ENCODE measurements at places on chromosomes 3 and 15. TPM values are rescaled to one million over a fixed set of nuclear protein-coding genes. Genes with fewer than 3 reads are reported as not detected.

Gene GOLGA8S
- total RNA-seq: not detected

DNA sequence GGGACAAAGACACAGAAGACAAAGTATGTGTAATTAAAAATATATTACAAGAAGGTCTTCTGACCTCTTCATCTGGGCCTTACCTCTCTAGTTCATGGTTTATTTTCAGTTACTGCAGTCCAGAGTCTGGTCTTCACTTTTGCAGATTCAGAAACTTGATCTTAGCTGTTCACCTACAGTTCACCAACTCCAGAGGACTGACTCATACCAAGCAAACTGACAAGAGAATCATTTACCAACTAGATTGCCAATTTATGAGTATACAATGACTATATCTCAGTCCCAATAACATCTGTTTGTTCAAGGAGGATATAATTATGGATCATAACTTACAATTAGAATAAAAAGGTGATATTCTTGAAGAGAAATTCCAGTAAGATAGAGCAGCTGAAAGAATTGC lies 9.0 kb downstream of the P2RY1 start:
- H3K27me3 ChIP-seq: no peaks in the 10 kb centered on the region
- H3K27ac ChIP-seq: no peak overlapping the region
- H3K4me1 ChIP-seq: no peaks in the 10 kb centered on the region
- H3K36me3 ChIP-seq: no peaks in the 10 kb centered on the region
- H3K4me3 ChIP-seq: no peak overlapping the region

Gene XRN1
- 10.1 TPM for total RNA-seq

GRCh38 chr3:160003520-160004128 lies 15.0 kb downstream of the IL12A start:
- H3K27ac ChIP-seq: no peak overlapping the region
- no peaks in the 10 kb centered on the region for H3K27me3 ChIP-seq
- H3K36me3 ChIP-seq: no peaks in the 10 kb centered on the region
- no peak for DNase-seq
- H3K4me3 ChIP-seq: no peak overlapping the region
- no peaks in the 10 kb centered on the region for H3K4me1 ChIP-seq

Gene KIAA1143
- total RNA-seq: 12.0 TPM

GRCh38 chr3:104547031-104547430 lies 819.7 kb upstream of the ALCAM start:
- no peaks in the 10 kb centered on the region for H3K27me3 ChIP-seq
- H3K27ac ChIP-seq: peak overlapping the region; percentile 8
- no peak for DNase-seq
- no peak overlapping the region for H3K4me3 ChIP-seq
- peaks cover 20% of the 10 kb centered on the region for H3K4me1 ChIP-seq

- no peaks in the 10 kb centered on the region for H3K36me3 ChIP-seq
- no peak overlapping the region for H3K27ac ChIP-seq
- H3K4me1 ChIP-seq: peaks cover 8% of the 10 kb centered on the region
- no peak overlapping the region for H3K4me3 ChIP-seq
- H3K27me3 ChIP-seq: no peaks in the 10 kb centered on the region
These were observed 106.5 kb downstream of the ITPR1 start for GRCh38 chr3:4599612-4600011.

DNA sequence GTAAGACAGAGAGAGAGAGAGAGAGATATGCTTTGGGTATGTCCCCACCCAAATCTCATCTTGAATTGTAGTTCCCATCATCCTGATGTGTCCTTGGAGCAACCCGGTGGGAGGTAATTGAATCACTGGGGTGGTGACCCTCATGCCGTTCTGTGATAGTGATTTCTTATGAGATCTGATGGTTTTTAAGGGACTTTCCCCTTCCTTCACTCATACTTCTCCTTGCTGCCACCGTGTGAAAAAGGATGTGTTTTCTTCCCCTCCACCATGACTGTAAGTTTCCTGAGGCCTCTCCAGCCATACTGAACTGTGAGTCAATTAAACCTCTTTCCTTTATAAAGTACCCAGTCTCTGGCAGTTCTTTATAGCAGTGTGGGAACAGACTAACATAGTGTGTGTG lies 60.3 kb downstream of the EOMES start:
- no peak overlapping the region for H3K27ac ChIP-seq
- no peak overlapping the region for H3K4me3 ChIP-seq
- no peaks in the 10 kb centered on the region for H3K36me3 ChIP-seq

Gene GRAMD2A
- total RNA-seq: not detected

DNA sequence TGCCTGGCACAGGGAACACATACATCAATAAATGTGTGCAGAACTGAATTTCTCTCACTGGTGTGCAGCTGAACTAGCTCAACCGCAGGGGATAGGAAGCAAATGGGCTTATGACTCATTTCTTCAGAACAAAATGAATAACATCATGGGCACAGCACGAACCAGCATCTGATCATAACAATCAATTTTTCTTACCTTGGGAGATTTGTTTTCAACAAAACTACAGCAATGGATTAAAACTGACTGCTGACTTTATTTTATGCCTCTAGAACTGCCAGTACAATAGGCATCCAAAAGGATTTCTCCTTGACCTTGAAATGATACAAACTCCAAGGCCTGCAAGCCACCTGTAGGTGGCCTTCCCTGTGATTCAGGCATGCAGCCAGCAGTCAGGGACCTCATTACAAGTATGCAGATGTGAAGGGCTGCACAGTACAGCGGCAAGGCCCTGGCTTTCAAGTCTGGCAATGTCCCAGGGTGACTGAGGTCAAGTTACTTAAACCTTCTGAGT lies 26.1 kb downstream of the TAMM41 start:
- H3K27me3 ChIP-seq: no peaks in the 10 kb centered on the region
- H3K36me3 ChIP-seq: peaks cover 27% of the 10 kb centered on the region
- no peak for DNase-seq
- no peak overlapping the region for H3K27ac ChIP-seq
- H3K4me1 ChIP-seq: no peaks in the 10 kb centered on the region

- H3K27me3 ChIP-seq: no peaks in the 10 kb centered on the region
- no peak overlapping the region for H3K4me3 ChIP-seq
- H3K36me3 ChIP-seq: no peaks in the 10 kb centered on the region
- DNase-seq: no peak
These were observed 11.1 kb downstream of the RYK start for GRCh38 chr3:134239538-134239937.

Gene C2CD4A
- not detected for total RNA-seq

GRCh38 chr3:57112206-57112605 lies 51.7 kb downstream of the SPATA12 start:
- H3K4me1 ChIP-seq: no peaks in the 10 kb centered on the region
- no peak overlapping the region for H3K27ac ChIP-seq
- H3K36me3 ChIP-seq: no peaks in the 10 kb centered on the region
- H3K27me3 ChIP-seq: no peaks in the 10 kb centered on the region
- no peak for DNase-seq

Gene GOLGA8T
- 1.4 TPM for total RNA-seq

DNA sequence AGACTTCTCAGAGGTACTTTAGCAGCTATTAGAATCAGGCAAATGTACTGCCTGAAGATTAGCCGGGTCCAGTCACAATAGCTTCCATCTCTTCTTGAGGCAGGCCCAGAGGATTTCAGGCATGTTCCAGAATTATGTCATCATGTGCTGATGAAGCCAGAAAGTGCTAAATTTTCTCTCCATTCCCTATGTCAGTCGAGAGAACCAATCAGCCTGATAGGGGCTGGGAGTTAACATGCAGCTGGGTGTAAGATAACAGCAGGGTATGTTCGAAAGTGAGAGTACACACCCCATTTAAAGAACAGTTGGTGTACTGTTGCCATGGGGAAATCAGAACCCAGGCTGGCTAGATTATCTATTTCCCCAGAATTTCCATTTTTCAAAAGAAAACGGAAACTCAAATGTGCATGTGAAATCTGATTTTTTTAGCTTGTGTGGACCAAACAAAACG lies 48.7 kb downstream of the MYH15 start:
- DNase-seq: no peak
- no peaks in the 10 kb centered on the region for H3K36me3 ChIP-seq
- H3K4me3 ChIP-seq: no peak overlapping the region
- H3K27me3 ChIP-seq: no peaks in the 10 kb centered on the region
- H3K27ac ChIP-seq: no peak overlapping the region

DNA sequence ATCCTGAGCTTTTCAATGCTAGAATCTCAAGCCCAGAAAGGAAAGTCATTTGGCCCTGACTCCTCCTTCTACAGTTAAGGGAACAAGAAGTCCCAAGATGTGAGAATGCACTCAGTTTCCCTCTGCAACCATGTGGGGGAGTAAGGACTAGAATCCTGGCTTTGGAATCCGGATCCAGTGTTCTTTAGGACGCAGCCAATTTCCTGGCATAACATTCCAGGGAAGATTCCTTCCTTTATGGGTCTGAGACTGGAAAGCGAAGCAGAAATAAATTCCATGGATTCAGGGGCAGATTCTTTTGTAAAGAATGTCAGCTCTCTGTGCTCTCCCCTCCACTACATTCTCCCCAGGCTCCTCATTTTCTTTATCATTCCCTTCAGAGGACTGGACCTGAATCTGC lies 151.8 kb upstream of the SOX14 start:
- H3K4me1 ChIP-seq: no peaks in the 10 kb centered on the region
- H3K27ac ChIP-seq: no peak overlapping the region
- H3K4me3 ChIP-seq: no peak overlapping the region

Gene CHL1
- 0.53 TPM for total RNA-seq

- no peaks in the 10 kb centered on the region for H3K36me3 ChIP-seq
- H3K4me1 ChIP-seq: no peaks in the 10 kb centered on the region
- H3K27ac ChIP-seq: no peak overlapping the region
These were observed 499.9 kb downstream of the TBL1XR1 start for GRCh38 chr3:176697284-176697889.

Gene SIDT1
- not detected for total RNA-seq

Gene SLC35G2
- 10.0 TPM for total RNA-seq

GRCh38 chr3:171873580-171873979 lies 30.4 kb downstream of the TMEM212 start:
- no peaks in the 10 kb centered on the region for H3K36me3 ChIP-seq
- H3K27ac ChIP-seq: peak overlapping the region; percentile 56
- H3K4me3 ChIP-seq: no peak overlapping the region
- H3K4me1 ChIP-seq: peaks cover 18% of the 10 kb centered on the region

GRCh38 chr3:191500892-191501291 lies 39.9 kb downstream of the PYDC2 start:
- no peaks in the 10 kb centered on the region for H3K27me3 ChIP-seq
- H3K4me1 ChIP-seq: no peaks in the 10 kb centered on the region
- no peaks in the 10 kb centered on the region for H3K36me3 ChIP-seq
- H3K4me3 ChIP-seq: no peak overlapping the region
- DNase-seq: no peak

Gene STRIT1
- total RNA-seq: not detected

Gene ARPP21
- total RNA-seq: not detected

- no peaks in the 10 kb centered on the region for H3K27me3 ChIP-seq
- peaks cover 5% of the 10 kb centered on the region for H3K36me3 ChIP-seq
- no peak overlapping the region for H3K4me3 ChIP-seq
These were observed 11.5 kb downstream of the RNF168 start for GRCh38 chr3:196492080-196492479.

Gene GOLGA8O
- total RNA-seq: not detected

Gene LRTM1
- not detected for total RNA-seq

Gene UQCC5
- not detected for total RNA-seq

- no peaks in the 10 kb centered on the region for H3K36me3 ChIP-seq
- peak overlapping the region; percentile 86 for H3K27ac ChIP-seq
- DNase-seq: no peak
- H3K4me1 ChIP-seq: peaks cover 52% of the 10 kb centered on the region
These were observed 83.8 kb downstream of the SMAD3 start for GRCh38 chr15:67149068-67149772.

GRCh38 chr3:128884992-128885391 lies 5.6 kb downstream of the ACAD9 start:
- no peak overlapping the region for H3K4me3 ChIP-seq
- H3K27ac ChIP-seq: no peak overlapping the region
- DNase-seq: no peak
- peaks cover 7% of the 10 kb centered on the region for H3K4me1 ChIP-seq
- H3K27me3 ChIP-seq: no peaks in the 10 kb centered on the region
- H3K36me3 ChIP-seq: peaks cover 7% of the 10 kb centered on the region

GRCh38 chr15:66193066-66193465 lies 60.5 kb downstream of the MEGF11 start:
- no peak overlapping the region for H3K27ac ChIP-seq
- no peak overlapping the region for H3K4me3 ChIP-seq
- H3K27me3 ChIP-seq: no peaks in the 10 kb centered on the region
- H3K4me1 ChIP-seq: no peaks in the 10 kb centered on the region
- DNase-seq: no peak

Gene SOX14
- not detected for total RNA-seq

DNA sequence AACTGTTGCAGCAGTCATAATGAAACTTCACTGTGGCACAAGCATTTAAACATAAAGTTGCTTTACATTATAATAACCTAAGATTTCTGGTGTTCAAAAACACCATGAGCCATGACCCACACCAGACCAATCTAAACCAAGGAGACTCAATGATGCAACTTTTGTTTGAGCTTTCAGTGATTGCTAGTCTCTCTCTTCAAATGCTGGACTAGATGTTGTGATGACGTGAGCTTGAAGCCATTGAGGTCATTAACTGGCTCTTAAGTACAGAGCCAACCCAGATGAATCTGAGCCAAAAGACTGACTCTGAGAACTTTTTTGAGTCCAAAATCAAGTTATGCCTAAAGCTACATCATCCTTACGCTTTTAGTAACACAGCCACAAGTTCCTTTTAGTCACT lies 36.5 kb downstream of the ATR start:
- peaks cover 3% of the 10 kb centered on the region for H3K36me3 ChIP-seq
- H3K27me3 ChIP-seq: no peaks in the 10 kb centered on the region
- DNase-seq: no peak
- no peak overlapping the region for H3K4me3 ChIP-seq
- H3K4me1 ChIP-seq: no peaks in the 10 kb centered on the region

DNA sequence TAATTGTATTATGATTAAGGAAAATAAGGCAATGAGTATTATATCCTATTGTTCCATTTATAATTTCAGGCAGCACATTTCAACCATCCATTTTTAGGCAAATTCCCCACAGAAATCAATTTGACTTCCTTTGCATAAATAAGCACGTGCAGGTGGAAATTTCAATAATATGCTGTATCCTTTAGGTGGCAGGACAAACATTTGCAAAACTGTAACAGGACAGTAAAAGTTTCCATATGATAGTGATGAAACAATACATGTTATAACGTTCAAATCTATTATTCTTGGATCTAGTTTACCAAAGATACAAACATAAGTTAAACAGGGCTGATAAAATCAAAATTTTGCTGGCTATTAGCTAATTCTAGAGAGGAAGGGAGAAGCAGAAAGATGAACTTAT lies 8.5 kb downstream of the UACA start:
- H3K27me3 ChIP-seq: no peaks in the 10 kb centered on the region
- no peak for DNase-seq
- peaks cover 9% of the 10 kb centered on the region for H3K4me1 ChIP-seq
- H3K27ac ChIP-seq: no peak overlapping the region

DNA sequence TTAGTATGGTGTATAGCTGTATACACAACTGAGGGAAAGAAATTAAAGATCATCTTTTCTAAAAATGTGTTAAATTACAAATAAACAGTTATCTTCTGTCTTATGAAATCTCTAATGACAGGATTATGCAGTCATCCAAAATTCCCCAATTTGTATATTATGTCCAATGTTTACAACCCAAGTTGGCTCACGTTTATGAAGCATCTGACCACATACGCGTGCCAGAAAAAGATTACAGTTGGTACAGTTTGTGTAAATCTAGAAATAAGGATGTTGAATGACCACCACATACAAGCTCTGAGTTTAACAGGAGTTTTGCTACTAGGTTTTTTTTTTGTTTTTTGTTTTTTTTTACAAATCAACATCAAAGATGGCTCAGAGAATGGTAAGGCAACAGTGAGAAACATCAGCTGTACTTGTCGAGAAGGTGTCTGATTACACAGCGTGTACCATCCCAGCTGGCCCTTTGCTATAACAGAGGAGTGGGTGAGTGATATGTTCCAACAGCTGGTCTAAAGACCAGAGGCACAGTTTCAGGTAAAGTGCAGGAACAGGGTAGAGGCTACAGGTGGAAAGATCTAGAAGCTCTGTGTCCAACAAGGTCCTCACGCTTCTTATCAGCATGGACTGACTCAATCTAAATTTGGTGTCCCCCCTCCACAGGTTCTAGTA lies 47.1 kb downstream of the USF3 start:
- no peaks in the 10 kb centered on the region for H3K36me3 ChIP-seq
- DNase-seq: no peak
- no peaks in the 10 kb centered on the region for H3K4me1 ChIP-seq

All from ascending aorta (tissue), 2 donors.